ENCODE measurements at places on chromosomes 2 and 18. TPM values are rescaled to one million over a fixed set of nuclear protein-coding genes. Genes with fewer than 3 reads are reported as not detected.

SP100 gene
- 351 TPM for total RNA-seq

GRCh38 chr2:232421189-232421785, 14.6 kb downstream of the ALPG start:
- no peak for DNase-seq

NLRC4 gene
- 0.08 TPM for total RNA-seq

- no peak for DNase-seq
Observed at GRCh38 chr2:8234253-8234652, 447.6 kb upstream of the ID2 start.

DNA sequence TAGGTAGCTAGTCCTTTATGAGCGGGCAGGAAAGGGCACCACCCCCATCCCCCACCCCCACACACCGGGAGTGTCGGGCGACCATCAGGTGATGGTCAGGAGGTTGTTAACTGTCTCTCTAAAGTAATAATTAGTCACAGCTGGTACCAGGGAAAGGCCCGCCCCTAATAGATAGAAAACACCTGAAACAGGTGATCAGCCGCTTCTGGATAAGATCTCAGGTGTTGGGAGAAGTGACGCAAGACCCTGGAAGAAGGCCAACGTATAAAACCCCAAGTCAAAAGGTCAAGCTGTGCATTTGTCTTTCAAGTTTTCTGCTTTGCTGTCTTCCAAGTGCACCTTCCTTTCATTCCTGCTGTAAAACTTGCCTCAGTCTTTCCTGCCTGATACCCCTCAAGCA, 59.6 kb upstream of the LINC00305 start:
- DNase-seq, result no peak

DNA sequence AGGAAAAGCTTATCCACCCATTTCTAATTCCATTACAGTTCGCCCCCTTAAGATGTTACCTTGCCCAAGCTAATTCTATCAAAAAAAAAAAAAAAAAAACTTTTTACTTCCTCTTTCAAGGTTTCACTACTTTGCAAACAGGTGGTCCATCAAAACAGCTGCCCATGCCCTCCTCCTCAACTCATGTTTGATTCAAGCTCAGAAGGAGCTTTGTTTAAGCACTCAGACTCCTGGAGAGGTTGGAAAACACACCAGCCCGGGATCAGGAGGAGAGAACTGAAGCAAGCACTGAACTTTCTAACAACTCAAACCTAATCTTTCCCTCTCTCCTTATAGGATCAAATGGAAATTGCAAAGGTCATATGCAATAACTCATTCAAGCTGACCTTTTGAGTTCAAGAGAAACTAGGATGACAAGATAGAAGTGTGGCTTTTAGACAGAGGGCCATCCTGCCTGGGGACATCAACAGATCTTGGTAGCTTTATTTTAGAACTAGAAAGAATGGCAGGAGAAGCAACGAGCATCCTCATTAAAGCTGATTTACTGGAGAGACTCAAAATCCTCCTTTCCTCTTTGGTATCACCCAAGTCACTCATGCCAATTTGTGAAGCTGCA, 28.3 kb upstream of the FZD7 start:
- no peak for DNase-seq

TUBA3E gene
- total RNA-seq, result not detected

EFR3B gene
- total RNA-seq, result not detected

CDKL4 gene
- 0.25 TPM for total RNA-seq

- peak; percentile 80 for DNase-seq
Observed at GRCh38 chr2:96344011-96344410, 8.4 kb downstream of the NCAPH start.

MAB21L4 gene
- not detected for total RNA-seq

GRCh38 chr2:216188559-216188850, 79.4 kb downstream of the XRCC5 start:
- no peak for DNase-seq

Measured in activated CD4-positive, alpha-beta memory T cell treated with anti-CD3 and anti-CD28 coated beads, Interleukin-2, amount 10 ng/mL, durations not matched to agents 7 days and 5 days (primary cell).